ENCODE measurements at places on chromosomes 2 and 18. TPM values are rescaled to one million over a fixed set of nuclear protein-coding genes. Genes with fewer than 3 reads are reported as not detected.

- no peak for DNase-seq
These were observed 466.0 kb downstream of the PTH2R start for GRCh38 chr2:208872591-208872990.

DNA sequence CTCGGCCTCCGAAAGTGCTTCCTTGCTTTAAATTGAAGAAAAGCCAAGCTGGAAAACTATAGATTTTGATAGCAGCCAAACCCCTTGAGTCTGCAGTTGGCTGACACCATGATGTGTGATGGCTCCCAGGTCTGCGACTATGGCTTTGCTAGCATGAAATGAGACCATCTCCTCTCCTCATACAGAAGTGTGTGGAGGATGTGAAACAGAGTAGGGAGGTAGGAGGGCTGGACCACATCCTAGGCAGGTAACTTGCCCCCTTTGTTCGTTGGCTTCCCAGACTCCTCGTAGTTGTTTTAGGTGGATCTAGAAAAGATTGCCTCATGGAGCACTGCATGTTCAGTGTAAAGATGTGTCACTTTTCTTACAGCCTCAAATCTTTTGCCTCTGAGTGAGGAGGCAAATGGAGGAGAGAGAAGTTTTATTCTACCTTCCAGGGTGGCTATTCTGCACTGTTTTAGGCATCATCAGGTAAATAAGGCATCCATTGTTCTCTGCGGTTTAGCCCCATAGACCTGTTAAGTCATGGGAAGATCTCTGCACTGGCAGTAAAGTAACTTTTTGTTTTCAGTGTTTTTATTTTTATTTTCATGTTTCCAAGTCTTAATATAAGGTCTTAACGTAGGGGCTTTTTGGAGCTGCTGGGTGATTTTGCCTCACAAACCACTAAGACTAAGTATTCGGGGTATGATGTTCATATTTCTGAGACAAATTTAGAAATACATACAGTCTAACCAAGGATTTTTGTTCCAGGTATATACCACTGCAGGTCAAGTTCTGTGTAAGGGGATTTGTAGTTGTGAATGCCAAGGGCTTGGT is 40.1 kb downstream of the MGAT5 start:
- DNase-seq: no peak

DNA sequence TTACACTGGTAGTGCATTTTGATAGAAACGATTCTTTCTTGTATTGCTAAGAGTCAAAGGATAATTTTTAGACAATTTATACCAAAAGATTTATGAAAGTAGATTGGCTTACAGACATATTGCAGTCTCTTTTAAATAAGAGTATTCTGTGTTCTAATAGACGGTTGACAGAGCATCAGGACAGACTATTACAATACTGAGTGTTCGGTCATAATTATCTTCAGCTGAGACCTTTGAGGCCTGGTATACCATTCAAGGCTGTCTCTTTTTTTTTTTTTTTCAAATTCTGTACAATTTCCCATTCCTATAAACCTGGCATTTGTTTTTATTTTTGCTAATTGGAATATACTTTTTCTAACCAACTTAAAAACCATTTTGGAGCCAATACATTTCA is 140.6 kb upstream of the NOSTRIN start:
- DNase-seq: no peak

GRCh38 chr2:100539221-100539620 is 23.6 kb upstream of the PDCL3 start:
- no peak for DNase-seq

- no peak for DNase-seq
These were observed 309.3 kb downstream of the GBX2 start for GRCh38 chr2:235858881-235859280.

GRCh38 chr2:191748528-191749180 is 70.7 kb downstream of the NABP1 start:
- no peak for DNase-seq

- DNase-seq: no peak
These were observed 164.2 kb downstream of the VAPA start for GRCh38 chr18:10077986-10078385.

DNA sequence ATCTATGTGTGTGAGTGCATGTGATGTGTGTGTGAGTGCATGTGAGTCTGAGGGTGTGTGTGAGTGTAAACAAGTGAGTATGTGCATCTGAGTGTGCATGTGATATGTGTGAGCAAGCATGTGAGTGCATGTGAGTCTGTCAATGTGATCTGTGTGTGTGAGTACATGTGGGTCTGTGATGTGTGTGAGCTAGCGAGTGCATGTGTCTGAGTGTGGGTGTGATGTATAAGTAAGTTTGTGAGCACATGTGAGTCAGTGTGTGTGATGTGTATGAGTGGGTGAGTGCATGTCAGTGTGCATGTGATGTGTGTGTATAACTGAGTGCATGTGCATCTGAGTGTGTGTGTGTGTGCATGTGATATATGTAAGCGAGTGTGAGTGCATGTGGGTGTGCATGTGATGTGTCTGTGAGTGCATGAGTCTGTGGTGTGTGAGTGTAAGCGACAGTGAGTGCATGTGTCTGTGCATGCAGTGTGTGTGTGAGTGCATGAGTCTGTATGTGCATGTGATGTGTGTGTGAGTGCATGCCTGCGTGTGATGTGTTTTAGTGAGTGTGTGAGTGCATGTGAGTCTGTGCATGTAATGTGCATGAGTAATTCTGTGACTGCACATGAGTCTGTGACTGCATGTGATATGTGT is 44.1 kb downstream of the COPS8 start:
- no peak for DNase-seq

DNA sequence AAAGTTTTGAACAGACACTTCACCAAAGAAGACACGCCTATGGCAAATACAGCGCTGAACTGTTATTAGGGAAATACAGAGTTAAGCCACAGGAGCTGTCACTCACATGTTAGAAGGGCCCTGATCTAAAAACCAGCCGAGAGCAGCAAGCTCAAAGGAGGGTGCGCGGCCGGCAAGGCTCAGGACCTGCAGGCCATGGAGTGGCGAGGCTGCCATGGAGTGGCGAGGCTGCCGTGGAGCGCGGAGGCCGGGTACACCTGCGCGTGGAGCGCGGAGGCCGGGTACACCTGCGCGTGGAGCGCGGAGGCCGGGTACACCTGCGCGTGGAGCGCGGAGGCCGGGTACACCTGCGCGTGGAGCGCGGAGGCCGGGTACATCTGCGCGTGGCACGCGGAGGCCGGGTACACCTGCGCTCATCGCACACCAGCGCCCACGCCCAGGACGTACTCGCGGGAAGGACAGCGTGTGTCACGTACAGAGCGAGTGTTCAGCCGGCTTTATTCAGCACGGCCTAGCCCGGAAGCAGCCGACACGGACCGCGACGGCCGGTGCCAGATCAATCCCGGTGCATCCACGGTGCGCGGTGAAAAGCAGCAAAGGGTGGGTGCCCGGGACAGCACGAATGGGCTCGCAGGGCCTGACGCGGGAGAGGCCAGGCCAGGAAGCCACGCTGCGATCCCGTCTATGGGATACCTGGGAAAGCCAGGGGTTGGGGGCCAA is 68.8 kb downstream of the SLC66A2 start:
- DNase-seq: no peak

DNA sequence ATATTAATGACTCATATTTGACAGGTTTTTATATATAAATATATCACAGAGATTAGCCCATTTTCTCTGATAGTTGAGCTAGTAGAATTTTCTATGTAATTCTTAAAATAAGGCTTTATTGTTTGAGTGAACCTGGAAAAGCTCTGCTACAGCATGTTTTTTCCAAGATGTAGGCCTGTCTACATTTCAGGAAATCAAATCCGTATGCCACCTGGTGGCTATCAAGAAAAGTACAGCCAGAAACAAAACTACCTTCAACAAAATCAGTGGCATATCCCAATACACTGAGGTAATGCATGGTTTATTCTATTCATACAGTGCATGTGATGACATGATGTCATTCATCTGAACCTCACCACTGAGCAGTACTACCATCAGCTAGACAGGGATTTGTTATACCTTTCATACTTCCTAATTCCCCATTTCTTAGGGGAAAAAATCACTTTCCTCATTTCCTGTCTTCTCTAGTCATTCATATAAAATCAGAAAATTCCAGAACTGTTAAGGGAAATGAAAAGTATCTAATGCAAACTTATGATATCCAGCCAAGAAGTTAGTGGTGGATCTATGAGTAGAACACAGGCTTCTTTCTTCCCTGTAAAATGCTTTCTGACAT is 310.4 kb upstream of the SYT4 start:
- no peak for DNase-seq

- DNase-seq: no peak
These were observed 46.7 kb upstream of the ACVR1 start for GRCh38 chr2:157922815-157923214.

- DNase-seq: no peak
These were observed 820.5 kb upstream of the CELF4 start for GRCh38 chr18:38386146-38386545.

- DNase-seq: no peak
These were observed 131.0 kb downstream of the DPP4 start for GRCh38 chr2:161943011-161943410.

GRCh38 chr2:3435445-3435844 is 56.0 kb downstream of the TRAPPC12 start:
- DNase-seq: no peak

DNA sequence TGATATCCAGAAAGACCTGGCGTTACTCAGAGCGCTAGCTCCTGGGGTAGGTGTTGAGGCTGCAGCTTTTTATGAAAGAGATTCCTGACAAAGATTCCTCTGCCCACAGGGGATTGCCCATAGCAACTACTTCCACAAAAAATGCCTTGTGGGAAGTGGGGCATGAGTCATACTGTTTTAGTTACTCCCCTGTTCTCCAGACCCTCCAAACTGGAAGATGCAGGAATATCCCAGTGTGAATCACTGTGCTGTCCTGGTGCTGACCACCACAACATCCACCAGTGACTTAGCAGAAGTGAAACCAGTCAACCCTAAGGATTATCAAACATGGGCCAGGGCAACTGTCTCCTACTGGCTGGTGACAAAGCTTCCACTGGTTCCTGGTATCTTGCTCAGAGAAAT is 61.8 kb downstream of the CDH2 start:
- no peak for DNase-seq

DNA sequence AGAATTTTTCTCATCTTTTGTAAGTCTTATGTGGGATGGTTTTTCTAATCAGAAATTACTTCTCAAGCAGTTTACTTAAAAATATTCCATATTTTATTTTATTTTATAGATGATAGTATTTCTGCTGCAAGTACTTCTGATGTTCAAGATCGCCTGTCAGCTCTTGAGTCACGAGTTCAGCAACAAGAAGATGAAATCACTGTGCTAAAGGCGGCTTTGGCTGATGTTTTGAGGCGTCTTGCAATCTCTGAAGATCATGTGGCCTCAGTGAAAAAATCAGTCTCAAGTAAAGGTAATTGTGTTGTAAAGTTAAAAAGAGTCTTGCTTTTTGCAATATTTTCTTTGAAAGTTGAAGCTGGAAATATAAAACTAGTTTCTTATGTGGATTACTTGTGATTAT is 76.2 kb downstream of the EML4 start:
- DNase-seq: no peak

- no peak for DNase-seq
These were observed 18.4 kb upstream of the CNDP2 start for GRCh38 chr18:74477771-74478170.

DNA sequence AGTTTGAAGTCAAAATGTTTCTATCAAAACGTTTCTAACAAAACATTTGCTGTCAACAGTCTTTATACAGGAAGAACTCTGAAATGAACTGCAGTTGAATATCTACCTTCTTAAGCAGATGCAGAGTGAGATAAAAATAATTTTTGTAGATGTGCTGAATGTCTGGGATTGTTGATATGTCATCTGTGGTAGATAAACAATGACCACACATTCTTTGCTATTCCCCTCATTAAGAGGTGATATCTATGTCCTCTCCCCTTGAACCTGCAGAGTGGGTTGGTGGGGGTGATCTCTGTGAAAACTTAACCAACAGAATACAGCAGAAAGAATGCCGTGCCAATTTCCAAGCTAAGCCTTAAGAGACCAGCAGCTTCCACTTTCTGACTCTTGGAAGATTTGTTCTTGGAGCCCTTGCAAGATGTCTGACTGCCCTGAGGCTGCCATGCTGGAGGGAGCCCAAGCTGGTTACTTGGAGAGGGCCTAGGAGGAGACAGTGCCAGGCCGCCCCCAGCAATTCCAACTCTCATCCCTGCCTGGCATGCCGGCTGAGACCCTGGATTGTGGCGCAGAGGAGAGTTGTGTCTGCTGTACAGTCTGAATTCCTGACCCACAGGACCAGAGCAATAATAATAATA is 80.8 kb downstream of the COLEC12 start:
- no peak for DNase-seq

DNA sequence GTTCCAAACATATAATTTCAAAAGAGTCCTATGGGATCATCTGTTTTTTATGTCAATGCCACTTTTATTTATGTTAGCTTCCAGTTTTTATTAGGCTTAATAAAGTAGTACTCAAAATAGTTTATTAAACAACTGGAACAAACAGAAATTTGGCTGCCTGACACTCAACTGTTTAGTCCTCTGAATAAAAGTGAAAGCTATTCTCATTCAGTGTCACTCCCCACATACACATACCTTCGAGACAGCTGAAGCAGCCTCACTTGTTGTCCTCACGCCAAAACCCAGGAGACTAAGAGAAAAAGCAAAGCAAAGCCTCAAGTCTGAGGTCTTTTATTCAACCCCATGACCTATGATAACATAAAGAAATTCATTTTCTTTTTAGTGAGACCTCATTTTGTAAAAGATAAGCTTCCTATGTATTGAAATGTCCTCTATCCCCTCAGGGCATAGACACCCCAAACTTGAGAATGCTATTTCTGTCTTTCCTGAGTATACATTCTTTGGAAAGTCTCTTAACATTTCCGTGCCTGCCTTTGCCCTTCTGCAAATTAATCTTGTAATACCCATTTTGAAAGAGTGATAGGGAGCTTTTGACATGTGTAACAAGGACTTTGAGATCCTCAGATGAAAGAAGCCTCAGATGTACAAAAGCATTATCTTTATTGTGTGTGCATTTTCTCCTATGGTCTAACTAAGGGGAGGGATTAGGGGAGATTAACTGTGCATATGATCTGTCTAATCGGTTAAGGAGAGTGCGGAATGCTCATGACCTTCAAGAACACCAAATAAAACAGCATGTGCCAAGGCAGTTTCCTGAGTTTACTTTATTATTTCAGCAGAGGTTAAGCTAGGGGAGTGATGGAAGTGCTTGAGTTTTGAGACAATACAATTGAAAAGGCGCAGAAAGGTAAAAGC is 1523.7 kb upstream of the PIK3C3 start:
- DNase-seq: no peak

The SFXN5 gene
- total RNA-seq: 22.7 TPM

The STK11IP gene
- total RNA-seq: 5.4 TPM

The CASP8 gene
- total RNA-seq: 3.3 TPM

The PLCL1 gene
- 9.2 TPM for total RNA-seq

The MAP2 gene
- total RNA-seq: 2.4 TPM

The PLGLB1 gene
- total RNA-seq: not detected

The SDC1 gene
- not detected for total RNA-seq

The MYO3B gene
- total RNA-seq: 0.27 TPM
